H9 (cell line): ENCODE measurements at places on chromosomes 4 and X.

DNA sequence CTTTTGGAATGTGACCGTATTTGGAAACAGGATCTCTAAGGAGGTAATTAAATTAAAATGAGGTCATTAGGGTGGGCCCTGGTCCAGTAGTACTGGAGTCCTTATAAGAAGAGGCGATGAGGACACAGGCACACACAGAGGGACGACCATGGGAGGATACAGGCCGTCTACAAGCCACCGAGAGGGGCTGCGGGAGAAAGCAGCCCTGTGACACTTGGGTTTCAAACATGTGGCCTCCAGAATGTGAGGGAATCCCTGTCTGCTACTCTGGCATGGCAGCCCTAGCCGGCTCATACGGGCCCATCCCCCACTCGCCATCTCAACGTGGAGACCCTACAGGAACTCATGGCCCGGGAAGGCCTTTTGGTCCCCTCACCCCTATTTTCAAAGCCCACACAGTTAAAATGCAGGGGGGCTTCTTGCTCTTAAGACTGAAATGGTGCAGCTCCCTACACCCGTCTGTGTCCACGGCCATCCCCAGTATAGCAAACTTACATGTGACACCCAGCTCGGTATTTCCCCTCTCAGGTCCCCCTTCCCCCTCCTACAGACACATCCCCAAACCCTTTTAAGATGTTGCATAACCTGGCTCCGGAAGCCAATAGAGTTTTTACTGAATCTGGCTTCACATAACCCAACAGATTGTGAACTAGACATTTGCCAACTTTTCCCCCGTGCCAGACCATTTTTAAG lies 124.1 kb upstream of the TBL1X start:
- DNase-seq = peak; percentile 29

GRCh38 chrX:3076416-3076991 lies 35.2 kb downstream of the ARSF start:
- peak; percentile 86 for DNase-seq

DNA sequence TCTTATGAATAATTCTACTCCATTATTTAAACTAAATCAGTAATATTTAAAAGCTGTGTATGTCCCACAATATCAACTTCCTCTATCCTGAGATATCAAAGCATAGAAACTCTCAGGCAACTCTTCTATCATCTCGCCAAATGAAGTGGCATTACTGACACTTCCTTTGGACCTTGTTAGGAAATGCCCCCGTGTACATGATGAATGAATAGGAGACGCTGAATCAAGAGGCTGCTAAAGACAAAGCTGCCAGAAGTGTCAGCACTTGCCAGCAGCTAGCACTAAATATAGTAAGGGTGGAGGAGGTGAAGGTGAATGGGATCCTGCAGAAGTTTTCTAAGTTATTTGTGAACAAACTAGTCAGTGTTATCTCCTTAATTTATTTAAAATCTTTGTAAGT lies 99.5 kb upstream of the BLTP1 start:
- DNase-seq = no peak

- DNase-seq = no peak
Observed at GRCh38 chr4:108072300-108072699, 82.6 kb downstream of the HADH start.

DNA sequence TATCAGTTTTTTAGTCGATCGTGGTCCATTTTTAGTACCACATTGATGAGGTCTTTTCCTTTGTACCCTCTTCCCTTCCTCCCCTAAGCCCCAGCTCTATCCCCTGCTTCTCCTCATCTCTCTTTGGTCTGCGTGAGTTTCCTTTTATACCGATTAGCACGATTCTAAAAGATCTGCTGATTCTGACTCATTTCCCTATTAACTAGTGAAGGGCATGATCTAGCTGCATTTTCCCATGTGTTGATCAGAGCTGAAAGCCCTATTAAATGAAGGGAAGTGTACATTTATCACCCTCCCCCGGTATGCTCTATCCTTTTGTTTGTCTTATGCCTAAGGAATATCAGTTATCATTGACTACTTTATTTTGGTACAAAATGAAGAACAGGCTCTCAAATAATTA lies 181.7 kb upstream of the NPY2R start:
- DNase-seq = no peak

- DNase-seq = no peak
Observed at GRCh38 chrX:69626129-69626528, 10.2 kb downstream of the EDA start.

GRCh38 chrX:81202456-81202819 lies 536 bp downstream of the SH3BGRL start:
- no peak for DNase-seq

DNA sequence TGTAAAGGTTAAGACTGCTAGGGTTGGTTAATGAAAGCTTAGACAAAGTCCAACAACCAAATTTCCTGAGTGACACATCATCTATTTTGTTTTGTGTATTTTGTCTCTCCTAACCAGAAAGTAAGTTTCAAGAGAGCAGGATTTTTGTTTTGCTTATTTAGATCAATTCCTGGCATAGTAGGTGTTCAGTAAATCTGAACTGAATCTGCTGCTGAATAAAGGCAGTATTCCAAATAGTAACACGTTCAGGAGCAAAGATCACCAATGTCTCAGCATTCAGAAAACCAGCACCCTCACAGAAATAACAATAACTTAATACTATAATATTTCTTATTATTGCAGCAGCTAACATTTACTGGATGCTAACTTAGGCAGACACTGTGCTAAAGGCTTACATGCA lies 12.2 kb downstream of the FBXW7 start:
- DNase-seq = no peak

- DNase-seq = no peak
Observed at GRCh38 chrX:110341189-110342035, 17.2 kb upstream of the RTL9 start.
